ENCODE measurements at places on chromosomes 7 and 10.

- no peak overlapping the region for H3K4me3 ChIP-seq
- no peak for DNase-seq
- H3K36me3 ChIP-seq, result no peaks in the 10 kb centered on the region
- H3K27ac ChIP-seq, result no peak overlapping the region
- peaks cover 9% of the 10 kb centered on the region for H3K4me1 ChIP-seq
- H3K27me3 ChIP-seq, result no peaks in the 10 kb centered on the region
Observed at GRCh38 chr10:33189363-33189762, 145.1 kb downstream of the NRP1 start.

DNA sequence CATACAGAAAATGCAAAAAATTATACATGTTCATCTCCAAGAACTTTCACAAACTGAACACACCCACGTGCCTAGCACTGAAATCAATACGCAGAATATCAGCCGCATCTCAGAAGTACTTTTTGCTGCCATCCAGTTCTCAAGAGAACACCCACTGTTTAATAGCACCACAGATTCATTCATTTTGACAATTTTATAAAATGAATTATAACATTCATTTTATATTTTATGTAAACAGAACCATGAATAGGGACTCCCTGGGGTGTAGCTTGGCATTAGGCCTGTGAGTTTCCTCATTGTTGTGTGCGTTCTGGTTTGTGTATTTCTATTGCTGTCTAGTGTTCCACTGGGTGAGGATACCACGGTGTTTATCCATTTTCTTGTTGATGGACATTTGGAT lies 77.3 kb upstream of the PIP4K2A start:
- no peak for DNase-seq
- no peaks in the 10 kb centered on the region for H3K27me3 ChIP-seq
- no peaks in the 10 kb centered on the region for H3K36me3 ChIP-seq

DNA sequence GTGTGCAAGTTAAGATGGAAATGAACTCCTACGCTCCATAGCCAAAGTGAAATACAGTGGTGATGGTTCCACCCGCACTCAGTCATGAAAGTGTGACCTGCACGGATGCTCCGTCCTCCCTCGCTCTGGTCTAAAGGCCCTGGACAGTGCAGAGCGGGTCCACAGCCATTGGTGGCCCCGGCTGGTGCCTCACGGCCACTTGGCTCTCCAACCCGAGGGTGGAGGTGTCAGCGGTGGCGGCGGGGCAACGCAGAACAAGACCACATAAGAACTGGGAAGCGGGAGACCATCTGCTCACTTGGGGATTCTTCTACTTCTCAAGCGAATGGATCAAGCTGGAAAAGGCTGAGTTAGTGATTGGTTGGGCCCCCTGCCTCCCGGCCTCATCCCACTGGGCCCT lies 60.7 kb downstream of the NKX6-2 start:
- H3K27ac ChIP-seq, result no peak overlapping the region
- H3K4me3 ChIP-seq, result no peak overlapping the region
- no peaks in the 10 kb centered on the region for H3K4me1 ChIP-seq
- no peaks in the 10 kb centered on the region for H3K27me3 ChIP-seq
- H3K36me3 ChIP-seq, result peaks cover 14% of the 10 kb centered on the region

GRCh38 chr7:3338161-3338560 lies 37.1 kb downstream of the SDK1 start:
- no peak overlapping the region for H3K27ac ChIP-seq
- H3K27me3 ChIP-seq, result no peaks in the 10 kb centered on the region
- no peaks in the 10 kb centered on the region for H3K36me3 ChIP-seq
- no peak overlapping the region for H3K4me3 ChIP-seq
- DNase-seq, result no peak

DNA sequence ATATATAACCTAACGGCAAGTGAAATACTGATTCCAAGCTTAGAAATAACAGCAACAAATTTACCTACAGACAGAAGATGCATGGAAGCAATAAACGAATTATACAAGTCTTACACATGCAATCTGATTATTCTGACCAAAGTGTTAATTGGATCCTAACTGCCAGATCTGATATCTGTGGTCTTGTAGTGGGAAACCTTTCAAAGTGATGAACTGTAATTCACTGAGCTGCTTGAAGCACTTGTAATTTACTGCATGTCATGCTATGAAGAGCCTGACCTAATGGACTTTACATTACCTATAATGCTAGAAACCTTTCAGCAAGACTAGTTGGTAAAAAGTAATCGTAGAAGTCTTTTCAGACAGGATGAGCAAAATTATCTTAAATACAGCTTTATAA lies 205.6 kb downstream of the FOXP2 start:
- H3K36me3 ChIP-seq, result no peaks in the 10 kb centered on the region
- no peaks in the 10 kb centered on the region for H3K4me1 ChIP-seq
- H3K4me3 ChIP-seq, result no peak overlapping the region
- no peak overlapping the region for H3K27ac ChIP-seq
- no peak for DNase-seq
- no peaks in the 10 kb centered on the region for H3K27me3 ChIP-seq

DNA sequence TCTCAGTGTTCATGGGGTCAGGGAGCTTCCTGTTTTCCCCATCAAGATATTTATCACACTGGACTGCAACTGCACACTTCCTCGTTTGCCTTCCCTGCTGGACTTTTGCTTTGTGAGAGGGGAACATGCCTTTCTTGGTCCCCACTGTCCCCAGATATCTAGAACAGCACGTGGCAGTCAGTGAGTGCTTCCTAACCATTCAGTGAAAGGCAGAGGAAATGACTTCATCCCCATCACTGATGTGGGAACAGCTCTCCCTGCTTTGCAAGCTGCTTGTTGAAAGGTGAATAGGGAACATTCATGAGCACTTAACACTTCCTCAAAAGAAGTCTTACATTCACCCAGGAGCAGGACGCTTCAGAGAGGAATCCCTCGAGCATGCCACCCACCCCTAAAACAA lies 135.4 kb downstream of the MYOF start:
- no peaks in the 10 kb centered on the region for H3K36me3 ChIP-seq
- peak overlapping the region; percentile 45 for H3K27ac ChIP-seq
- no peaks in the 10 kb centered on the region for H3K4me1 ChIP-seq
- H3K4me3 ChIP-seq, result no peak overlapping the region
- no peaks in the 10 kb centered on the region for H3K27me3 ChIP-seq
- no peak for DNase-seq

GRCh38 chr10:11823122-11823988 lies at the start of gene PROSER2:
TSS of gene PROSER2 (plus strand) at chr10:11823356. CDS start at chr10:11852078, 28,722 bp downstream.
- DNase-seq, result no peak
- H3K27me3 ChIP-seq, result peaks cover 18% of the 10 kb centered on the region
- H3K27ac ChIP-seq, result peak within 1 kb of the TSS; percentile 80
- no peaks in the 10 kb centered on the region for H3K36me3 ChIP-seq
- H3K4me1 ChIP-seq, result no peaks in the 10 kb centered on the region

DNA sequence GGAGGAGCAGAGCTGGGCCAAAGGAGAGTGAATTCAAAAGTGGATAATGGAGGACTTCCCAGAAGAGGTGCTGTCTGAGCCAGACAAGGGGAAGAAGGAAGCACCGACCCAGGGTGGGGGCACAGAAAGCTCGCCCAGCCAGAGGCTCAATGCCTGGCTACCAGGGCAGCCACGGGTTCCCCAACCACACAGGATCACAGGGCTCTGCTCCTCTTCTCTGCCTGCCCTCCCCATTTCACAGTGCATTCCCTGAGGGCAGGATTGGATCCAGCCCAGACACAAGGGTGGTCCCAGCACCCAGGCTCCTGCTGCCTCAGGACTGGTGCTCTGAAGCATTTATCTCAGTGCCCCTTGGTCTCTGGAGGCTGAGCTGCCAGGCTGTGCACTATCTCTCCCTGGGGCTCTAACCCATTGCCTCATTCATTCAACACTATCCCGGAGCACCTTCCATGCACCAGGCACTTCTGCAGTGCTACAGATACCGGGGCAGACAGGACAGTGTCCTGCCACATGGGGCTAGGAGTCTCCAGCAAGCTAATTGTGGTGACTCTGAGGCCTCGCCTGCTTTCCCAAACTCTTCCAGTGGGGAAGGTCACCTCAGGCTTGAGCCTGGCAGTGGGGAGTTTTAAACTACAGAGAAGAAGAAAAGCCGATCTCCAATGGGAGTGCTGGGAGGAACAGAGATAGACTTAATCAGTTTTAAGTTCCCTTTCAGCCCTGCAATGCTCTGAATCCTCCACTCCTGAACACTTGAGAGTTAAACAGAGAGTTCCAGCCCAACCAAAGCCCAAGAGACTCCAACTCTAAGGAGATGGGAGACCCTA lies 201.8 kb upstream of the ZMIZ1 start:
- H3K27ac ChIP-seq, result no peak overlapping the region
- no peak for DNase-seq
- H3K27me3 ChIP-seq, result no peaks in the 10 kb centered on the region
- H3K4me3 ChIP-seq, result no peak overlapping the region
